Esophagus squamous epithelium (tissue), 5 donors: ENCODE measurements at places on chromosomes 11 and 22. TPM values are rescaled to one million over a fixed set of nuclear protein-coding genes. Genes with fewer than 3 reads are reported as not detected.

- DNase-seq: no peak
- no peak overlapping the region for H3K4me3 ChIP-seq
- H3K4me1 ChIP-seq: no peaks in the 10 kb centered on the region
- no peaks in the 10 kb centered on the region for H3K36me3 ChIP-seq
- H3K27ac ChIP-seq: no peak overlapping the region
Measured at GRCh38 chr11:83818349-83818748, 532.2 kb upstream of the CCDC90B start.

DNA sequence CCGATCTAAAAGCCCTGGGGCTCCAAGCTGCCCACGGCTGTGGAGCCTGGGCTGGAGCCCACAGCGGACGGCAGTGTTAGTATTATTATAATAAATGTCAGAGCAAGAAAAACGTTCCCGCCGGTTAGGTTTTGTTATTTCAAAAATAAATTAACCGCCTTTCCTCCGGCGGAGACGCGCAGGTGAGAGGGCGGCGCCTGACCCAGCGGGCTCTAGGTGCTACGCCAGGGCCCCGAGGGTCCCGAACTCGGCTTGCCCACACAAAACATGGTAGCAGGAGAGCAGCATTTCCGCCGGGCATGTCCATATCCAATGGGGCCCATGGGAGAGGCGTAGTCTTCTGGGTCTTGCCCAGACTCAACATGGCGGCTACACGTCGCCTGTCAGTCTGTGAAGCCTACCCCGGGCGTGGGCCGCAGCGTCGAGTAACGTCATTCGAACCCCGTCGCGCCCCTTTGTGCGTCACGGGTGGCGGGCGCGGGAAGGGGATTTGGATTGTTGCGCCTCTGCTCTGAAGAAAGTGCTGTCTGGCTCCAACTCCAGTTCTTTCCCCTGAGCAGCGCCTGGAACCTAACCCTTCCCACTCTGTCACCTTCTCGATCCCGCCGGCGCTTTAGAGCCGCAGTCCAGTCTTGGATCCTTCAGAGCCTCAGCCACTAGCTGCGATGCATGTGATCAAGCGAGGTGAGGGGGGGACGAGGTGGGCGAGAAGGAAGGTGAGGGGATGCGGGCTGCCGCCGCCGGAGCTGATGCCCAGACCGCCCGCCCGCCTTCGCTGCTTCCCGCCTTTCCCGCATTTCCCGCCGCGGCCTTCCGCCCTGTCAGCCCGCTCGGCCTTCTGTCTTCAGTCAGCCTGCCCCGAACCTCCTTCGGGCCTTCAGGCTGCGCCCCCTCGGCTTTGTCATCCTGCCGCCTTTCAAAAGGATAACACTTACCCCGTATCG lies at the start of gene RRM1:
TSS of gene RRM1 (plus strand) at position 452 of the 944 bp plus-strand sequence. CDS start at position 666, 214 bp downstream.
- H3K36me3 ChIP-seq: peaks cover 5% of the 10 kb centered on the region
- H3K4me3 ChIP-seq: peak within 1 kb of the TSS; percentile 73
- peak; percentile 68 for DNase-seq
- H3K27ac ChIP-seq: peak within 1 kb of the TSS; percentile 95

The C11orf97 gene
- total RNA-seq: not detected

The RASD2 gene
- 0.26 TPM for total RNA-seq

The PANX3 gene
- total RNA-seq: not detected

GRCh38 chr11:83691451-83691950 lies 405.3 kb upstream of the CCDC90B start:
- H3K27ac ChIP-seq: peak overlapping the region; percentile 31
- H3K4me1 ChIP-seq: peaks cover 7% of the 10 kb centered on the region
- no peaks in the 10 kb centered on the region for H3K27me3 ChIP-seq
- no peak overlapping the region for H3K4me3 ChIP-seq
- no peaks in the 10 kb centered on the region for H3K36me3 ChIP-seq

The BMAL1 gene
- total RNA-seq: 21.7 TPM

DNA sequence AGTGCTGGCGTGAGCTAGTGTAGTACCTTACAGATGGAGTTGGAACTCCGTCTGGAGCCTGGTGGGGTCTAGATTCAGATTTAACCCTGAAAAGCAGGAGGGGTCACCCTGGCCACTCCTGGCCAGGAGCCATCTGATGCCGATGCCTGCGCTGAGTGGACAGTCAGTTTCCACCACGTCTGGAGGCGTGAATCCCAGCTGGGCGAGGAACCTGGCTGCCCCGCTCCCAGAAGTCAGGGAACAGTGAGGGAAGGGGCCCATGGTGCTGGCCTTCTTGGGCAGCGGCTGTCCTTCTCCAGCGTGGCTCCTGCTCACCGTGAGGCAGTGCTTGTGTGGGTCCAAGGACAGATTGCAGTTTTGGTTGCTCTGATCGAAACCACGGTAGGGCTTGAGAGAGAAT lies 76.3 kb downstream of the PARVB start:
- no peak overlapping the region for H3K27ac ChIP-seq
- H3K4me1 ChIP-seq: no peaks in the 10 kb centered on the region
- H3K4me3 ChIP-seq: no peak overlapping the region
- H3K27me3 ChIP-seq: no peaks in the 10 kb centered on the region

- no peak overlapping the region for H3K27ac ChIP-seq
- no peaks in the 10 kb centered on the region for H3K4me1 ChIP-seq
- H3K4me3 ChIP-seq: no peak overlapping the region
- H3K27me3 ChIP-seq: peaks cover 76% of the 10 kb centered on the region
- no peak for DNase-seq
Measured at GRCh38 chr11:120505801-120506425, 5.6 kb upstream of the GRIK4 start.

DNA sequence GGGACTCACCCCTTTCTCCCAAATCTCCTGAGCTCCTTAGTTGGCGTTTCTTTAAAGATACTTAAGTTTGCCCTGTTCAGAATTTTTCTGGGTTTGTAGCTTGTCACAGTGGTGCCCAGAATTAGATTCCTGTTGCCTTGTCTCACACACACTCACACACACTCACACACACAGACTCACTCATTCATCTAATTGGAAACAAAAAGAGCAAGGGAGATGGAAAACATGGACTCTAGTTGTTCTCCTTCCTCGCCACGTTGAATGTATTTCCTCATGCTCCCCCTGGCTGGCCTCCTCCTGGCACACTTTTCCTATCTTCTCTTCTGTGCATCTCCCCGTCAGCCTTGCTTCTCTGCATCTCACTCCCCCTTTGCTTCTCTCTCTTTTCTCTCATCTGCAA lies 752.3 kb downstream of the NTM start:
- H3K4me1 ChIP-seq: peaks cover 19% of the 10 kb centered on the region
- no peaks in the 10 kb centered on the region for H3K27me3 ChIP-seq
- H3K4me3 ChIP-seq: no peak overlapping the region
- H3K36me3 ChIP-seq: no peaks in the 10 kb centered on the region
- H3K27ac ChIP-seq: no peak overlapping the region

The NXPE2 gene
- total RNA-seq: not detected

GRCh38 chr22:44382116-44383038 lies 69.6 kb upstream of the SHISAL1 start:
- H3K27ac ChIP-seq: no peak overlapping the region
- peaks cover 6% of the 10 kb centered on the region for H3K4me1 ChIP-seq
- no peak overlapping the region for H3K4me3 ChIP-seq
- no peaks in the 10 kb centered on the region for H3K36me3 ChIP-seq

DNA sequence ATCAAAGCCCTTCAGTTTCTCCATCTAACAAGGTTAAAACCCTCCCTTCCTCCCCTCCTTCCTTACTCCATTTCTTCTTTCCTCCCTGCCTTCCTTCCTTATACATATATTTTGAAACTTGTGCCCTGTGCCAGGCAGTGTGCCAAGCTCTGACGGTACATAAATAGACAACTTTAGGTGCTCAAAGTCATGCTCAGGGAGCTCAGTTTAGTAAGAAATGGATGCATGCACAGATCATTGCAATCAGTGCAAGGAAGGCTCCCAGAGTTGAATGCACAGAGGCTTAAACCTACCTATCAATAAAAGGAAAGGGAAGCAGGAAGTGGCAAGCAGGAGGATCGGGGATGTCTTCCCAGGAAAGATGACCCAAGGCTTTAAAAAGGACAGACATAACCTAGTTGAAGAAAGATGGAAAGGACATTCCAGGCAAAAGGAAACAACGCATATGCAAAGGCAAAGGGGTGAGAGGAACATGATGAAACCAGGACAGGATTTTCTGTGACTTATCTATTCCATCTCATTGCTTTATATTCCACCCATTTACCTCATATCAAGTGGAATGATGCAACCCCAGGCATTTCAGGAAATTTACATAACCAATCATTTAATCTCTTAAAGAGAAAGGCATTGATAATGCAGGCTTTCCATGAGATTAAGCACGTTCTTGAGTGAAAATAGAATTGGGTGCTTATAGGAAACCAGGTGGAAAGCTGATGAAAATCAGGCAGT lies 13.2 kb downstream of the FZD4 start:
- no peak for DNase-seq
- no peaks in the 10 kb centered on the region for H3K36me3 ChIP-seq
- H3K4me1 ChIP-seq: peaks cover 15% of the 10 kb centered on the region
- H3K27me3 ChIP-seq: no peaks in the 10 kb centered on the region
- H3K4me3 ChIP-seq: no peak overlapping the region
- H3K27ac ChIP-seq: peak overlapping the region; percentile 78

DNA sequence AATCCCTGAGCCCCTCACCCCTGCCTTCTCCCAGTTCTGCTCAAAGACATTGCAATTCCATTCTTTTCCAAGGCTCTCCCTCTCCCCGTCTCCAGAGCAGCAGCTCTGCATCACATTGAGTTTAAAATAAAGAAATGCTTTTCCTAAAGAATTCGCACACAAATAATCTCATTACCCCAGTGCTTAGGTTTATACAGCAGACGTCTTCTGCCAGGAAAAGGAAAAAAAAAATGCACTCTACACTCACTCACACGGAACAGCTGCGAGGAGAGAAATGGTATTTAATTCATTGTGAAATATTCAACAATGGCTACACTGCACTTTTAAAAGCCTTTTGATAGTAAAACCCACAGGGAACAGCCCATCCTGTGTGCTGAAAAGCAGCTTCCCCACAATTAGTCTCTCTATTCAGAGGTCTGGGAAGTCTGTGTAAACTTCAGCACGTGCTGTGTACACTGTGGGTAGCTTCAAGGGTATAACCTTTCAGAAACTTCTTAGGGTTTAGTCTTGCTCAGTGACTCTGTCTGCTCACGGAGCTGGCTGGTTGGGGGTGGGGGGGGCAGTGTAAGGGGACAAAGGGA lies 42.8 kb downstream of the ETS1 start:
- no peak overlapping the region for H3K4me3 ChIP-seq
- H3K36me3 ChIP-seq: no peaks in the 10 kb centered on the region
- H3K27ac ChIP-seq: no peak overlapping the region
- peaks cover 58% of the 10 kb centered on the region for H3K27me3 ChIP-seq
- no peak for DNase-seq

The IGLL1 gene
- total RNA-seq: not detected

The STK33 gene
- not detected for total RNA-seq

GRCh38 chr11:108196901-108197300 lies 25.5 kb downstream of the NPAT start:
- H3K36me3 ChIP-seq: no peaks in the 10 kb centered on the region
- no peaks in the 10 kb centered on the region for H3K27me3 ChIP-seq
- H3K27ac ChIP-seq: no peak overlapping the region

The P2RY6 gene
- 3.6 TPM for total RNA-seq

DNA sequence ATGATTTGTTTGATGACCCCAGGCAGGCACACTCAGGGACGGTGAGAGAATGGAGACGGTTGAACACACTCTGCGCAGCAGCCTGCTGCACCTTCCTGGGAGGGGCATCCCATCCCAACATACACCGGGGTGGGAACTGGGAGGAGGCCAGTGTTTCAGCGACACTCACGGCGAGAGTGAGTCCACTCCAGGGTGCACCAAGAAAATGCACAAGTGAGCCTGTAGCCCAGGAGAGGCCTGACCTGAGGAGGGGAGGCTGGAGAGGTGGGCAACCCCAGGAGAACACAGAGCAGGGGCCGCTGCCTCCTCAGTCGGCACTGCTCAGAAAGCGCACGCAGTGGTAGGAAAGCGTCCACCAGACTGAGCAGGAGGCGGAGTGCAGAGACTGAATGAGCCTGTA lies 54.5 kb downstream of the IGF2 start:
- no peaks in the 10 kb centered on the region for H3K36me3 ChIP-seq
- H3K4me1 ChIP-seq: no peaks in the 10 kb centered on the region
- no peak for DNase-seq
- H3K27ac ChIP-seq: no peak overlapping the region

DNA sequence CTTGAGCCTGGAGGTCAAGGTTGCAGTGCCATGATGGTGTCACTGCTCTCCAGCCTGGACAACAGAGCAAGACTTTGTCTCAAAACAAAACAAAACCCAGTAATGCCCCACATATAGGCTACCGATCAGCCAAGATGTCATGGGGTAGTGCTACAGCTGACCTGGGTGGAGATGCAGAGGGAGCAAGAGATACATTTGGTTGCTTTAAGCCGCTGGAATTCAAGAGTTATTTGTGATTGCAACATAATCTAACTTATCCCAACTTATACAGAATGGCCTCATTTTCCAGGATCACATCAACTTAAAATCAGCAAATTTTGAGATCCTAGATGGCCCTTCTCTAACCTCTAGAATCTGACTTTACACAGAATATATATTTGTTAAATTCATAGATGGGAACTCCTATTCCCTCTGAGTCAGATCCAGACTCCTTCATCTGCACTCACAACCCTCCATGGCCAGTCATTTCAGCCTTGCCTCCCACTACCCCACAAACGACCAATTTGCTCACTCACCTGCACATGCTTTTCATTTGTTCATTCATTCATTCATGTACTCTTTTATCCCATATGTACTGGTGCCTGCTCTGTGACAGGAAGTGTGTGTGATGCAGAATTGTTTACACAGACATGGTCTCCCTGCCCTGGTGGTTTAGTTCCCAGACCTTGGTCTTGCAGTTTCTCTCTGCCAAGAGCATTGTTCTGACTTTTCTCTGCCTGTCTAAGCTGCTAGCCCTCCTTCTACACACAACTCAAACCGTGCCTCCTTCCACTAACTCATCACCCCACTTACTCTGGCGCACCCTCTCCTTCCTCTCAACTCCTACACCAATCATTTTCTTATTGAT lies 24.1 kb upstream of the APLNR start:
- no peaks in the 10 kb centered on the region for H3K4me1 ChIP-seq
- DNase-seq: no peak
- no peaks in the 10 kb centered on the region for H3K36me3 ChIP-seq

DNA sequence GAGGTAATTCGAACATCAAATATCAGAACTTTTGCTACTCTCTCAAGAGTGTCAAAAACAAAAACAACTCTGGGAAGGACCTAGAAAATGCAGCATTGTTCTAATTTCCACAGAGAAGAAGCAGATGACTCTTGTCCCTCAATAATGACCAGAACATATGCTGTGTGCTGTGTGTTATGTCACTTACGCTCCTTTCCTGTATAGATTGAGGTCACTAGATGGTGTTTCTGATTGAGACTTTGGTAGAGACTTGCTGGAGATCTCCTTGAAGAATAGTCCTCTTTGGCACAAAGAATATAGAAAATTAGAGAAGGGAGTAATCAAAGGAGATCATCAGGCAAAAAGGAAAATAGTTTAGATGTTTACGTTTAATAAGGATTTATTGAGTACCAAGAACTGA lies 2.3 kb upstream of the SIK3 start:
- H3K36me3 ChIP-seq: no peaks in the 10 kb centered on the region
- H3K4me1 ChIP-seq: peaks cover 14% of the 10 kb centered on the region
- no peak for DNase-seq
- H3K27me3 ChIP-seq: no peaks in the 10 kb centered on the region
